SK-N-SH (cell line): ENCODE measurements at places on chromosomes 12 and 14. TPM values are rescaled to one million over a fixed set of nuclear protein-coding genes. Genes with fewer than 3 reads are reported as not detected.

- DNase-seq, result no peak
Observed at GRCh38 chr14:44960646-44961045, 1.1 kb downstream of the KLHL28 start.

DNA sequence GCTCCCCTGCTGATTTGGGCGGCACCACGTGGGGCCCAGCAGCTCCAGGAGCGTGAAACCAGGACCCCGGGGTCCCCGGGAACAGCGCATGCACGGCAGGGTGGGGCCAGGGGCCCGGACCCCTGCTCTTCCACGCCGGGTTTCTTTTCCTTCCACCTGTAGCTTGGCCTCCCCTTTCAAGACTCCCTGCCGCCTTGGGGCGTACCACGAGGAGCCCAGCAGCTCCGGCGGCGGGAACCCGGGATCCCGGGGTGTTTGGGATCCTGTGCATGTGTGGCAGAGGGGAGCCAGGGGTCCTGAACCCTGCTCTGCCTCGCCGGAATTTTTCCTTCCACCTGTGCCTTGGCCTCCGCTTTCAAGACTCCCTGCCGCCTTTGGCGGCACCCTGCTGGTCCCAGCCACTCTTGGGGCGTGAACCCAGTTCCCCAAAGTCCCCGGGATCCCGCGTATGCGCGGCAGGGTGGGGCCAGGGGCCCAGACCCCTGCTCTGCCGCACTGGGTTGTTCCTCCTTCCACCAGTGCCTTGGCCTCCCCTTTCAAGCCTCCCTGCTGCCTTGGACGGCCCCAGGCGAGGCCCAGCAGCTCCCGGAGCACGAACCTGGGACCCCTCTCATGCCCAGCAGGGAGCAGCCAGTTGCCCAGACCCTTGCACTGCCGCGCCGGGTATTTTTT is 322.7 kb downstream of the ALG10 start:
- DNase-seq, result no peak

DNA sequence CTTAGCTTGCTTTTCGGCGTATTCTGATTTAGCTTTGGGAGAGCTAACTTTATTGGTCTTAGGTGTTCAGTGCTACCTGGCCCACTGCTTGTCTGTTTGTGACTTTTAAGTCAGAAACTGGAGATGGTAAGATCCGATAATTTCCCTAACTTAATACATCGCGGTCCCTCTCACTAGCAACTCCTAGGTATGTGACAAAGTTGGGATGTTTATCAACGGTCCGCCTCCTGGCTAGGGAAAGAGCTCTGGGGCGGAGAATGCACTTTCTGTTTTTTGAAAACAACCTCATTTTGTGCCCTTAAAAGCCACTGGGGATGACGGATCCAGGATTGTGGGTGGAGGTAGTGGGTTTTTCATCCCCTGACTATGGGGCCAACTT is 1.2 kb downstream of the CDKN1B start:
- DNase-seq, result no peak

DNA sequence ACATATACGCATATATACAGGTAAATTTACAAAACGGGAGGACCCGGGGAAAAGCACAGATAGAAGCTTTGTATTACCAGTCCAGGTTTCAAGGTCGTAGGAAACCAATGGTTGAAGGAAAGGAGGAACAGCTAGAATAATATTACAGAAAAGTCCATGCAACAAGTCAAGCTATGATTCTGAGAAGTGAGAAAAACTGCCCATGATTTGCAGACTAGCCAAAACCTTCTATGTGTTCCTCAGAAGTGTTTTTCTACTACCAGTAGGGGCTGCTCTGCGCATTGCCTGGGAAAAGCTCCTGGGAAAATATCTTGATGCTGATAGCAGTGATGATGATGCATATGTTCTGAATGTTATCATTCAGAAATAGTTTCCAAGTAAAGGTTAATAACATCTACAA is 2.2 kb downstream of the PDZRN4 start:
- DNase-seq, result peak; percentile 57

DNA sequence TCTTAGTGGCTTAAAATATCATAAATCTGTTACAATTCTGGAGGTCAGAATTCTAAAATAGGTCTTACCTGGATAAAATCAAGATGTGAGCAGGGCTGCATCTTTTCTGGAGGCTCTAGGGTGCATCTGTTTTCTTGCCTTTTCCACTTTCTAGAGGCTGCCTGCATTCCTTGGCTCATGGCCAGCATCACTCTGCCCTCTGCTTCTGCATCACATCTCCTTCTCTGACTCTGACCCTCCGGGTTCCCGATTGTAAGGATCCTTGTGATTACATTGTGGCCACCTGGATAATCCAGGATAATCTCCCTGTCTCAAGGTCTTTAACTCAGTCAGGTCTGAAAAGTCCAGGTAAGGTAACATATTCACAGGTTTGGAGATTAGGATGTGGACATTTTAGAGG is 11.0 kb upstream of the BMP4 start:
- no peak for DNase-seq

DNA sequence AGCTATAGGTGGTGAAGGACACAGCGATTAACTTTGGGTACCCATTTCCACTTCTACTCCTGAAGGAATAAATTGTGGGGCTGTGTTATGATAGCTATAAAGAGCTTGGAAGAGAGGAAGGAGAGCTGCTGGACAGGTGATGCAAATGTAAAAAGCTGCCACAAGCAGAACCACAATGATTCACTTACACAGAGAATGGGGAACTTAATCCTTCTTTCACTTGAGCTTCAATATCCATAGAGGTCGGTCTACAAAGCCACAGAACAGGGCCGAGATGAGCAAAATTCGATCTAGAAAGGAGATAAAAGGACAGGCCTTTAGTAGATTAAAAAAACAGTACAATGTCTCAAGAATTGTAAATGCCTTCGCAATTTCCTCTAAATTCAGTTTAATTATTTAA is 831.1 kb downstream of the LRFN5 start:
- no peak for DNase-seq

DNA sequence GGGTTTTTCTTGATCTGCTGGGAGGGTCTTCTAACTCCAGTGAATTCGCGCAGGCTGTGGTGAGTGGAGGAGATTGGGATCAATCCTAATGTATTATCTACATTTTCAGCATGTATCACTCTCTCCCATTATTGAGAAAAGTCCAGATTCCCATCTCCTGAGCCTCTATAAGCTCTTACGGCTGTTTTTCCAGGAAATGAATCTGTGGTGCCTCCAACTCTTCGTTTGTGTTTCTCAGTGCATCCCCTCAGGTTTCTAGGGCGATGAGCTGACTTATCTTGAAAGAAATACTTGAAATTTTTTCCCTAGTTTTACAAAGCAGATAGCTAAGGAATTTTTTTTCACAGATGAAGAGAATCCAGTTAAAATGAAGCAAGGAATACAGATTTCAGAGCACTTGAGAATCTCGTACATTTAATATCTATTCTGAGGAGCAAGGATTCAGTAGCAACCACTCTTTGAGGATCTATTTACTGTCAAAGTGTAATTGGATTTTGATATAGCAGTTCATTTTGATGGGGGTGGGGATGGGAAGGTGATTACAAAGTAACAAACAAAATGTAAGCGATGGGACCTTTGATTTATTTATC is 138.7 kb downstream of the BRMS1L start:
- DNase-seq, result no peak

DNA sequence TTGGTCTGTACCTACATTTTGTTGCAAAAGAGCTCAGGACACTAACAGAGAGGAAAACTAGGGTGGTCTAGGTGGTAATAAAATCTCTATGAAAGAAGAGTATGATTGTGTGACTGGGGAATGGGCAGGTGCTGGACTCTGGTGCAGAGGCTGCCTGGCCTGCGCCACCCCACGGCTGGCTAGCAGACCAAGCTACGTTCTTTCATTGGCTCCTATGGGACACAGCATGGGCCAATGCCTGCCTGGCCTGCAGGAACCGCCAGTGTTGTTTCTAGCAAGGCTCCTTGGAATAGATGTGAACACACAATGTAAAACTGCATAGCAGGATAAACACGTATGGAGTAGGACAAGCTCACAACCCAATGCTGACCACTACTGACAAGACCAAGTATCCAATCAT is 51.7 kb upstream of the CORO1C start:
- no peak for DNase-seq

GRCh38 chr14:21192447-21192822 is 36.6 kb upstream of the OR5AU1 start:
- no peak for DNase-seq

DNA sequence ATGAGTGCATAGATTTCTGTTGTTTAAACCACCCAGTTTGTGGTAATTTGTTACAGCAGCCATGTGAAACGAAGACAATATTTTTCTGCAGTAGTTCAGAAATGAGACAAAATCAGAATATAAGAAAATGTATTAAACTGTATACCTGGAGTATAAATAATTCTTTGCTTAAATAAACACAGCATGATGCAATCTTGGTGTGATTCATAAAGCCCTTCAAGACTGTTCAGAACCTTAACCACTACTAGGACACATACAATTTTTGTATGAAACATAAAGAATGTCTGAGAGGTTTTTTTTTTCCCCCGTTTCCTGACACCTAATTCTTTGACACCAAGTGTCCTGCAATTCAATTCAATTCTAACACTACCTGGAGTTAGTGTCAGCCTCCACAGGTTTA is 10.5 kb downstream of the C12orf75 start:
- DNase-seq, result no peak

DNA sequence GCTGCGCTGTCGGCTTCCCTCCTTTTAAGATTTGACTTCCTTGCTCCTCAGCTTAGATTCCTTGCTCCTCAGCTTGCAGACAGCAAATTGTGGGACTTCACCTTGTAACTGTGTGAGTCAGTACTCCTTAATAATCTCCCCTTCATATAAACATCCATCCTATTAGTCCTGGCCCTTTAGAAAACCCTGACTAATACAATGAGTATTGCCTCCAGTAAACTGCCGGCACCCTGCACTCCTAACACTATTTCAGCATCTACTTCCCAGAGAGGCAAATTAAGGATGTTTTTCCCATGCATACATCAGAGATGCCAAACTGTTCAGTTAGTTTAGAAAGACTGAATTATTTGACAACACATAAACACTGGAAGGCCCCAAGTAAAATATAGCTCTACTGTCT is 611.3 kb upstream of the TMEM132C start:
- DNase-seq, result no peak

- no peak for DNase-seq
Observed at GRCh38 chr12:125996443-125996842, 931.2 kb downstream of the AACS start.

DNA sequence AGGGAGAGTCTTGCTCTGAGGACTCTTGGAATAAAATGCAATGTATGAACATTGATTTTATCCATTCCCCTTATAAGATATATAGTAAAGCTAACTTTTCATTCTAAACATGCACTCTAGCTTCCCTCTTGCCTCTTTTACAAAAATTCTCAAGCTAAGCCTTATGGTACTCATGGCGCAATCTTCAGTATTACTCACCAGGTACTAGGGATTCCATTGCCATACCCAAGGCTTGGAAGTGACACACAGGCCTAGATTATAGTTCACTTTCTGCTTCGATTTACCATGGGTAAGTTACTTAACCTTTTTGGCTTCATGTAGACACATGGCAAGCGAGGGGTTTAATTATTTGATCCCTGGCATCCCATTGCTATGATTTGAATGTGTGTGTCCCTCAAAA is 331.5 kb downstream of the LRIG3 start:
- no peak for DNase-seq

DNA sequence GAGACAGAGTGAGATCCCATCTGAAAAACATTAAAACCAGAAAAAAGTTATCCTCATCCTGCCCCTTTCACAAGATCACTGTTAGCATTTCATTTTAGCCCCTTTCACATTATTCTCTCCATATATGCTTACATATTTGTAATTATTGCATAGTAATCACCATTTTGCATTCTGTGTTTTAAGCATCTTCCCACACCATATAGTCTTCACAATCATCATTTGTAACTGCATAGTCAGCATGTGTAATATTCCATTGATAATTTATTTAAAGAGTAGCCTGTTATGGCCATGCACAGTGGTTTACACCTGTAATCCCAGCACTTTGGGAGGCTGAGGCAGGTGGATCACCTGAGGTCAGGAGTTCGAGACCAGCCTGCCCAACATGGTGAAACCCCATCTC is 11.8 kb downstream of the PAPLN start:
- DNase-seq, result no peak

DNA sequence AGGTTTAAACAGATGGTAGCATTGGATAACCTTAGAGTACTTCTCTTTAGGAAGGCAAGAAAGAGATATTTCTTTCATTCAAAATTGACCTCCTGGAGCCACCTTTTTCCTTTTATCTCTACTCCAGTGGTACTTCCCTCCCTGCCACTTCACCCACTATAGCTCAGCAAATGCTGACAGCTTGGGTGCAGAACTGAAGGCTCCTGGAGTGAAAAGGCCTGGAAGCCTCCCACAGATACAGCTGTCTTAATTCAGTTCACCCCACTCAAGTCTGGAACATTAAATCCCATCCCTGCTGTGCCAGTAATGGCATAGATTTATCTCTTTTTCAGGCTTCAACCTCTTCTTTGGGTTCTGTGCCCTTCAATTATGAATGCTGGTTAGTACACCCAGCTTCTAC is 140.3 kb downstream of the NEDD1 start:
- DNase-seq, result no peak

DNA sequence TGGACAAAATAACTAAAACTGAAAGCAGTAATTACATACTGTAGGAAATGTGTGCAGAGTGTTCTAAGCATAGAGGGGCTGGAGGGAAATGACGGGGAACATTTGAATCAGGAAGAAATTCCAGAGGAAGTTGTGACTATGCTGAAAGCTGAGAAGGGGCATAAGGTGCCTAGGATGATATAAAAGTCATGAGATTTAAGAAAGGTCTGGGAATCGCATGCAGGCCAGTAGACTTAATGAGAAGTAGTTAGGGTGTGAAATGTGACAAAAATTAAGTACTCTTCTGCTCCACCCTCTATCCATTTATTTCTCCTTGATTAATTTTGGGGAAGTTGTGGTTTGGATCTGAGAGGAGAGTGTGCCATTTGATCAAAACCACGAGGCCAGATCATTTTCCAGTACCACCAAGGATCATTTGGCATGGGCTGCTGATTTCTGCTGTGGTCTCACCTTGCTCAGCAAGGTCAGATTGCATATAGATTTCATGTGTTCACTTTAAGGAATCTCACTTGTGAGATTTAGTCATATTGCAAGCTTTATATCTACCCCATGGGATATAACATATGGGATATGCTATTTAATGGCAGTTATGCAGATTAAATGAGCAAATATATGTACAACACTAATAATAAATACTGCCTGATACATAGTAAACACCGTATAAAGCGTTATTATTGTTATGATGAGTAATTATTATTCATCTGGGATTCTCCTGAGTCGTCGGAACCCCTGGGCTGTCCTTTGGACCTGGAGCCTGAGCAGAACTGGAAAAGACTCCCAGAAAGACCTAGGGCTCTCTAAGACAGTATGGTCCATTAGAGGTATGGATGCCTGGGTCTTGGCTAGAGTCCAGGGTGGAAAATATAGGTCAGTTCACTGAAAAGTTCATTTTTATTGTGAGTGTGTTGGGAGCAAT is 72.3 kb downstream of the SRGAP1 start:
- no peak for DNase-seq

ESPL1 gene
- polyA plus RNA-seq, result 6.9 and 8.6 TPM in 2 replicates

OR4E2 gene
- not detected in 2 replicates for polyA plus RNA-seq

ZBTB42 gene
- 2.9 and 3.1 TPM in 2 replicates for polyA plus RNA-seq

CAPS2 gene
- 5.7 TPM in 2 replicates for polyA plus RNA-seq

DNAI7 gene
- polyA plus RNA-seq, result 0.30 and 0.34 TPM in 2 replicates
